ENCODE measurements at places on chromosomes 2 and 18.

- DNase-seq = no peak
Observed at GRCh38 chr2:216633616-216634369, 573 bp downstream of the IGFBP2 start.

GRCh38 chr2:60064687-60065389 lies 488.6 kb downstream of the BCL11A start:
- no peak for DNase-seq

- DNase-seq = no peak
Observed at GRCh38 chr2:187169864-187170263, 278.2 kb downstream of the CALCRL start.

DNA sequence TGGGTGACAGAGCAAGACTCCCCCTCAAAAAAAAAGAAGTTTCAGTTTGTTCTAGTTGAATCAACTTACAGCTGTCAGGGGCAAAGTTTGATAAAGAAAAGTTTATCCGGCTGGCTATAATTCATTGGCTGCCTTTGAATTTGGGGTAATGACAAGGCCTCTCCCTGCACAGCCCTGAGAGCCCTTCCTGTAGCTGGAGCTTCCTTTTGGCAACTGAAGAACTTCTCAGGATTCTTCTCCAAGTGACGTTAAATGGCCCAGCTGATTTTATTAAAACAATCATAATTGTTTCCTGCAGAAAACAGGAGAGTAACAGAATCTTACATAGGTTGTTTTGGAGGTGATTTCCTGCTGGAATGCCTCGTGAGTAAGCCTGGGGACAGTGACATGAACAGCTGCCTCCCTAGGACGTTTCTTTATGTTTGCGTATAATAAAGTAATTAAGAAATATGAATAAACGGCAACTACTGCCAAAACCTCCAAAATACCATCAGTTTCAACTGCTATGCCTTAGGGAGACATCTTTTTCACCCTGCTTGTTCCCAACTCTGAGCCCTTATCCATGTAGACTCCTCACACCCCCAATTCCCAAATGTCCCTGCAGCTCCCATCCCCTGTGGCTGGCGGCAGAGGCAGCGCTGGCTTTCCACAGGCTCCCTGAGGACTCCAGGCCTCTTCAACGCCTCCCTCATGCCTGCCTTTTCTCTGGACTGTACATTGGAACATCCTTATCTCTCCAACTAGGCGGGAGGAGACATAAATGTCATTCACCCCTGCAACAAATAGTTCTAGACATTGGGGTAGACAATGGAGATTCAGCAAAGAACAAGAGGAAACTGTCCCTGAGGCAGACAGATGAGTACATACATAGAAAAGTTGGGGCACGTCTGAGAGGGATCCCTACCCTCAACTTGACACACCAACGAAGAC lies 59.2 kb upstream of the FZD7 start:
- DNase-seq = no peak

DNA sequence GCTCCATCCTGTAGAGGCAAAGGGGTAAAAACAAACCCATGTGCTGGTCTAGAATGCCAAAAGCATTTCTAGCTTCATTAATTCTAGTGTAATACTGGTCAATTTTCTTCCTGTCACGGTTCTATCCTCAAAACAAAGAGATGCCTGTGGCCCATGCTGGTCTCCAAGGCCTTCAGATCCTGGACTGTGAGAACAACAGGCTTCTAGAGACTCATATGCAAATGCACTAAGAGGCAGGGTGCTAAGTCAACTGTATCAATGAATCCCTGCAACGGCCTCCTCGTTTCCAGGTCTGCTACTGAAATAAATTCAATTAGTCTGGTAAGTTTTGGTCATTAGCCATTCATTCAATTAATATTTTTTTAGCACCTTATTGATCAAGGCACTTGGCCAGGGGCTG lies 4.0 kb downstream of the IFT172 start:
- peak; percentile 20 for DNase-seq
